ENCODE measurements at places on chromosomes 6 and 20.

DNA sequence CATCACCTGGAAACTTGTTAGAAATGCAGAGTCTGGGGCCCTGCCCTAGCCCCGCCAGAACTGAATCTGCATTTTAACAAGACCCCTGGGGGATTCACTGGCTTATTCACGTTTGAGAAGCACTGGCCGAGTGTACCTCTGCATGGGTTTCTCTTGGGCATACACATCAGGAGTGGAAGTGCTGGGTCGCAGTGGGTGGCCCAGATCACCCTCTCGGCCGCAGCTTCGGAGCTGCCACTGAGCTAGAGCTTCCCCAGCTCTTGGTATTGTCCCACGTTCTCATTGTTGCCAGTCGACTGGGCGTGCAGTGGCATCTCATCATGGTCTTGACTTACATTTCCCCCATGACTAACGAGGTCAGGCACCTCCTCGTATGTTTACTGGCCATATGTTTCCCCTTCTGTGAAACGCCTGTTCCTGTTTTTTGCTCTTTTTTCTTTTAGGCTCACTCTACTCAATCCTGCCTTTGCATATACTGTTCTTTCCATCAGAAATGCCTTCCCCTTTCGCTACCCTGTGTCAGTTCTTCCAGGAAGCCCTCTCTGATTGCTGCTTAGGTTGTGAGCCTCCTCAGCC lies 3.0 kb upstream of the DLGAP4 start:
- DNase-seq: no peak

DNA sequence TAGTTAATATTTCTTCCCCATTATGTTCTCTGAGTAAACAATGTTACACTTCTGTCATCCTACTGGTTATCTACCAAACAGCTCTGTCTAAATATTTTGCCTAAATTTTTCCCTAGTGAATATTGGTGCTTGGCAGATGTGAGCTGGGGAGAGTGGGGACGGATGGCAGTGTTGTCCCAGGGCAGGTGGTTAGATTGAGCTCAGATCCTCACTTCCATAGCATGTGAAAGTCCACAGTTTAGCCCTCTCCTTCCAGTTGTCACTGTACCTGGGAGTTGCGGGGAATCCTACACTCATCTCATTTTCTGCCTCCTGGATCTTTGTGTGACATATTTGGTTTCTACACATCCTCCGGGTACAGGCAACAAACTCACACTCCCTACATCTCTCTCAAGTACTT lies 484.9 kb downstream of the EPM2A start:
- no peak for DNase-seq

DNA sequence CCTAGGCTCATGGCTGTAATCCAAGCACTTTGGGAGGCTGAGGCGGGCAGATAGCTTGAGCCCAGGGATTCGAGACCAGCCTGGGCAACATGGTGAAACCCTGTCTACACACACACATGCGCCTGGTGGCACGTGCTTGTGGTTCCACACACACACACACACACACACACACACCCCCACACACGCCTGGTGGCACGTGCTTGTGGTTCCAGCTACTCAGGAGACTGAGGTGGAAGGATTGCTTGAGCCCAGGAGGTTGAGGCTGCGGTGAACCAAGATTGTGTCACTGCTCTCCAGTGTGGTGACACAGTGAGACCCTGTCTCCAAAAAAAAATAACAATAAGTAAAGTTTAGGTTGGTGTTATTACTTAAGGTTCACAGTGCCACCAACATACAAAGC lies 165.8 kb downstream of the ZFAND3 start:
- DNase-seq: no peak

DNA sequence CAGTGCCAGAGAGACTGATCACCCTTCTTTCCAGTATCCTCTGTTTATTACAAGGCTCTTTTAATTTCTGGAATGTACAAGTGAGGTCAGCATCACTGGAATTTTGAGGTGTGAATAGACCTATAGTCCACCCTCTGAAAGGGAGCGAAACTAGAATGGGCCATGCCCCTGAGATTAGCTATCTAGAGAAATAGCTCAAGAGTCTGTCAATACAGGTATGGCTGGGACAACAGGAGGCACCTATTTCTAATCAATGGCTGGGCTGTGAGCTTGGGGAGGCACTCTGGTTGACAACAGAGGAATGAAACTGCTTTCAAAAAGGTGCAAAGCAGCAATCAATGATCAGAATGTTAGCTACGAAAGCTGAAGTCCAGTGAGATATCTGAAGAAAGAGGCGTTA lies 17.3 kb upstream of the CITED2 start:
- no peak for DNase-seq

GRCh38 chr6:166998256-166999144 lies 697 bp upstream of the CEP43 start:
- no peak for DNase-seq

DNA sequence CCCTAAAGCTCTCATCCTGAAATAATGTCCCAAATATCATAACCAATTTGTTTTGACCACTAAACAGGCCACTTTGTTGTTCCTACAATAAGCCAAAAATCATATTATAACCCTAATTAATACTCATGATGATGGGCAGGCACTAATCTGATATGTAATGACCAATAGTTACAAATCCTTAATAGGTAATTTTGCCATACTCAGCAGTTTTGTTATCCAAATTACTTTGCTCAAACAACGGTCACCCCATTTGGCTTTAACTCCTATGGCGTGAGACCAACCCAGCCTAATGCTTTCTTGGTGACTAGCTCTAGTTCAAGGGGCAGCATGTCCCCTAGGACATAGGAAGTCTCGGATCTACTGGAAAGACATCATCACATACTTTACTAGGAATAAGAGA lies 123.2 kb upstream of the ID4 start:
- DNase-seq: no peak

DNA sequence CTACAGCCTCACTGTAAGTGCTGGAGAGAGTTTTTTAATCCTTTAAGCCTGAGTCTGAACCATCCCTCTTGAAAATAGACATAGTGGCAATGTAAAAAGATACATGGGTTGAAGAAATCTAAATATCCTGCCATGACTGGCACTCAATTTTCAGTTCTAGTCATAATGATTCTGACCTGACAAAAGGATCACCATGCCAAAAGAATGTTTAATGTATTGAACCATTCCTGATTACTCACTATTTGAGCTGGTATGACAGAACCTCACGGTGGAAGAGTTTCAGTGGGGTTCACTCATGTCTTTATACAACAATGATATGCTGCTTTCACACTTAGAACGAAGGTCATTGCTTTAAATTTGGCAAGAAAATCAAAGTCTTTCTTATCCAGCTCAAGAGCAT lies 93.4 kb downstream of the HIVEP2 start:
- DNase-seq: no peak

DNA sequence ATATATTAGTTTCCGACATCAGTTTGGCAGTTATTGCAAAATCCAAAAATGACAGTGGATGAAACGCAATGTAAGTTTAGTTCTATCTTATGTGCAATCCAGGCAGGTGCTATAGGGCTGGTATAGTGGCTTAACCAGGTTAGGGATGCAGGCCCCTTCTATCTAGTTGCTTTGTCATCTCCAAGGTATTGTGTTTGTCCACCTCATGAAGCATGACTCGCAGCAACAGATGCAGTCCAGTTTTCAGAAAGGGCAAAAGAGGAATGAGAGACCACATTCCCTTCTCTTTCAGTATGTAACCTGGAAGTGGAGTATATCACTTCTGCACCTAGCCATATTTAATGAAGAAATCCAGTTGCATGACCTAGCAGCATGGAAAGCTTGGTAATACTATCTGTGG lies 59.7 kb downstream of the PKIB start:
- no peak for DNase-seq

DNA sequence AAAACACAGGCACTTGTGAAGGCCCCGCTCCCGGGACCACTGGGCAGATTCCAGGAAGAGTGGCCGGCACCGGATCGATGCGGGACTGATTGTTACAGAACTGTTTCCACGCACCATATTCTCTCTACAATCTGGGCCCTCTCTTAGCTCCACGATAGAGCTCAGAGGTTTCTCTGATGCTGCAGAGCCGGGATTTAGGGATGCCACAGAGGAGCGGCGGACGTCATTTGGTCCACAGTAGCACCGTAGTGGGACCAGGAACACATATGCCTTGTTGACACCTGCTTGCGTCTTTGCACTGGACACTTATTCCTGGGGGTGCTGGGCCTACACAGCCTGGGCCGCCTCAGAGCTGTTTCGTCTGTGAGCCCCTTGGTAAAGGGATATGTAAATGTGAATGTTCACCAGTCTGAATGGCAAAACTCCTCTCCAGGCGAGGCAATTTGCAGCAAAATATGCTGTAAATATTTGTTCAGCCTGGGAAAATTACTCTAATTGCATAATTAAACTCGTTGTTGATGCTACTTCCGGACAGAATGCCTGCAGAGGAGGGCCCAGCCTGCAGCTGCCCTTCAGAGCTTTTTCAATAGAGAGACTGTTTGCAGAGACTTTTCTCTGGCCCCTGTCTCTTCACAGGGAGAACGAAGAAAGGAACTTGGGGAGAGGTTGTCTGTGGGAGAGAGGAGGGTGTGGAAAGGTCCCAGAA lies 9.4 kb downstream of the PCK1 start:
- DNase-seq: no peak

GRCh38 chr20:50887576-50887975 lies 43.7 kb downstream of the ADNP start:
- DNase-seq: no peak

DNA sequence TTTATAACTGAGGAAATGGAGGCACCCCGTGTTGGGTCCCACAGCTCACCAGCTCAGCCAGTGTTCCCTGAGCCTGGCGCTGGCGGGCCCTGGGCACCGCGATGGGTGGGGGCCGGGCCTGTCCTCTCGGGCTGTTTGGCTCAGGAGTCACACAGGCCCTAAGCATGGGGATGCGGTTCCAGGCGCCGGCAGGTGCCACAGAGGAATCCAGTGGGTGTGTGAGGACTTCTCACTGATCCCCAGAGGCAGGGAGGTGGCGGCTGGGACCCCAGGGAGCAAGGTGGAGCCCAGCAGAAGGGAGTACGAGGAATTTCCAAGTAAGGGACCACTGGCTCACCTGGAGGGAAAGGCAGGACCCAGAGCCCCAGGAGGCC lies 57.5 kb downstream of the IRF4 start:
- DNase-seq: no peak

GRCh38 chr20:16537025-16537665 lies 36.1 kb downstream of the KIF16B start:
- DNase-seq: no peak

GRCh38 chr6:73800997-73801396 lies 105.0 kb downstream of the CD109 start:
- DNase-seq: no peak

GRCh38 chr20:48772183-48772976 lies 55.4 kb downstream of the PREX1 start:
- DNase-seq: no peak

- no peak for DNase-seq
Measured at GRCh38 chr6:12359036-12359435, 68.9 kb downstream of the EDN1 start.

DNA sequence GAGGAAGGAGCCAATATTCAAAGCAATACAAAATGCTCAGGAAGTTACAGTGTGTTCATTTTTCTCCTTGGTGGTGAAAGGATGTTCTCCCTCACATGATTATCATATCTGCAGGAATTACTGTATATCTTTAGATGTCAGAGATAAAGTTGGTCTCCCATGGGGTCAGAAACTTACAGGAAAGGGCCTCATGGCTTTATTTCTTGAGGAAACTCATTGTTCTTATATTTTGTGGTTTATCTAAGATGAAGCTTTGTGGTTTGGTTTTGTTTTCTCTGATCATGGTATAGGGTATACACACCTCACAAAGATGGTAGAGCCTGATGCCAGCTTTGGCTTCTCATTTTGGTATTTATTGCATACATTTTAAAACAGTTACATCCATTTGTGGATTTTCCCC lies 100.5 kb upstream of the STXBP5 start:
- DNase-seq: no peak

GRCh38 chr20:34102342-34102741 lies 9.7 kb downstream of the EIF2S2 start:
- DNase-seq: no peak

- DNase-seq: no peak
Measured at GRCh38 chr20:4961746-4962145, 39.6 kb downstream of the SLC23A2 start.

GRCh38 chr6:71254323-71254722 lies 34.3 kb upstream of the OGFRL1 start:
- no peak for DNase-seq

GRCh38 chr20:61385296-61385695 lies 133.2 kb downstream of the CDH4 start:
- DNase-seq: no peak

DNA sequence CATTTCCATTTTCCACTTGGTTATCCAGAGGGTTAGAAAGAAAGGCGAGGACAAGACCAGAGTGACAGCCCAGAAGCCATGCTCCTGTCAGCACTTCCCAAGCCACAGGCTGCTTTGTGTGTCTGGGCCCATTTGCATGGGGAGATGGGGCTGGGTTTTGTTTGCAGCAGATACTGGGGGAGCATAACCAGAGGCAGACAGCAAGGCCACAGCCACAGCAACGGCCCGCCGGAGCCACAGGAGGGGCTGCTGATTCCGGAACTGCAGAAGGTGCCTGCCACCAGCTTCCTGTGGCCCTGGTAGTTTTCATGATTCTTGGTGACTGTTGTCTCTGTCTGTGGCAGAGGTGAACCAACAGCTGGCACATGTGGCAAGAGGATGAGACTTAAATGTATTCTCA lies 106.6 kb downstream of the DLL1 start:
- no peak for DNase-seq

DNA sequence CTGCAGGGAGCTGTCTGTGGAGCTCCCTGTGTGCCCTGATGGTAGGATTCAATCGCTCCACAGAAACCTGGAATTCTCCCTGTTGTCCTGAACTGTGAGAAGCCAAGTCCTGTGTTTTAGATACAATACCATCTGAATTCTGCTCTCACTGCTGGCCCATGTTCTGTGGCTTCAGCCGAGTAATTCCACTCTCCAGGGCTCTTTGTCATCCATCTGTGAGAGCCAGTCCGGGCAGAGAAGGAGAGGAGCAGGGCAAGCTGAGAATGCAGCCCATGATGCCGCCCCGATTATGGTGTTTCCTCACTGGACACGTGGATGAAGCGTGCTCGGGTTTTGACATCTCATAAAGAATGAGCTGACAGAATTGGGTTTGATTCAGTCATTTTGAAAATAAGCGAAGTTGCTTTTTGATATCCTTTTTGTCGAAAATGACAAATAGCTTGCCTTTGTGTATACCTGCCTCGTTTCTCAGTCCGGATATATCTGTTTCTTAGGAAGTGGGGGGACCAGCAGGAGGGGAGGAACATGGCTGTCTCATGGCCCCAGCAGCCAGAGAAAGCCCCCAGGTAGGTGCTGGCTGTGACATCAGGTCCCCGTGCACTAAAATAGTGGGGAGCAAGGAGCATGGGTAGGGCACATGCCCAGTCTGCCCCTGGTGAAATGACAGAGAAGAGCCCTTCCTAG lies 8.2 kb upstream of the CD93 start:
- DNase-seq: no peak

DNA sequence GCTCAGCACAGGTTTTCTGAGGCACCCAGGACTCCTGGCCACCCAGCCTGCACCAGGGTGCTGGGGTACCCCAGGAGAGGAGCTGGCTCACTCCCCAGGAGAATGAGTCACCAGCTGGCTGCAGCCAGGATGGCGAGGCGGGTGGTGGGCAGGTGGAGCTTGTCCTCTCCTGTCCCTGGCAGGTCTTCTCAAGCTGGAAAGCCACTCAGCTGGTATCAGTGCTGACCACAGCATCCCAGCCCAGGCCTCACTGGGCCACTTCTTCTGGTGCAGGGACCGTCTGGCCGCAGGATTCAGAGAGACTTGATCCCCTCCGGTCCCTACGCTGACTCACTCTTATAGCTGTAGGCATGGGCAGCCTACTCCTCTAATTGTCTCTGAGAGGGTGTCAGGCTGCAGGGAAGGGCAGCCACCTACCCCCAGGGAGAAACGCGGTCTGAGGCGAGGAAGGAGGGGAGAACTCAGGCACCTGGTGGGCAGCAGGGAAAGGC lies 22.2 kb downstream of the TFEB start:
- no peak for DNase-seq

- DNase-seq: no peak
Measured at GRCh38 chr6:152534541-152534940, 102.6 kb downstream of the SYNE1 start.
